ENCODE measurements at places on chromosomes 3 and 15. TPM values are rescaled to one million over a fixed set of nuclear protein-coding genes. Genes with fewer than 3 reads are reported as not detected.

Gene ZNF774
- 0.91 TPM for total RNA-seq

Gene FANCD2OS
- total RNA-seq = not detected

Gene CPA3
- total RNA-seq = not detected

Gene SEMA5B
- not detected for total RNA-seq

Gene STRIT1
- total RNA-seq = not detected

Gene CDHR4
- not detected for total RNA-seq

Gene GRK7
- under 0.01 TPM for total RNA-seq

Gene NANOGP8
- not detected for total RNA-seq

Gene PLSCR1
- 93.7 TPM for total RNA-seq

Gene HGD
- 0.13 TPM for total RNA-seq

Gene SPTBN5
- total RNA-seq = 0.24 TPM

Gene HRG
- not detected for total RNA-seq

Gene HYPK
- 8.0 TPM for total RNA-seq

Gene PRR20G
- not detected for total RNA-seq

Gene FES
- total RNA-seq = 16.2 TPM

Gene SQOR
- 7.3 TPM for total RNA-seq

Gene SEMA3F
- total RNA-seq = 12.4 TPM

Gene RASL12
- 39.0 TPM for total RNA-seq

Gene C3orf49
- not detected for total RNA-seq

Gene ITGB5
- total RNA-seq = 137 TPM

Gene KLHL6
- total RNA-seq = under 0.01 TPM

Gene CCR5
- total RNA-seq = not detected

Gene PARP15
- total RNA-seq = under 0.01 TPM

Gene VWA5B2
- not detected for total RNA-seq

Gene PLOD2
- 99.2 TPM for total RNA-seq

Gene TRIM71
- not detected for total RNA-seq

Gene GPR160
- 0.39 TPM for total RNA-seq

Gene NCK1
- 25.6 TPM for total RNA-seq

All from epithelial cell of alveolus of lung (primary cell).